CD4-positive, alpha-beta T cell treated with Interleukin-6 at 100 ng/mL for 8 hours (primary cell): ENCODE measurements at places on chromosomes 13 and 19.

GRCh38 chr19:32630338-32630737, 44.6 kb downstream of the ANKRD27 start:
- DNase-seq: no peak

DNA sequence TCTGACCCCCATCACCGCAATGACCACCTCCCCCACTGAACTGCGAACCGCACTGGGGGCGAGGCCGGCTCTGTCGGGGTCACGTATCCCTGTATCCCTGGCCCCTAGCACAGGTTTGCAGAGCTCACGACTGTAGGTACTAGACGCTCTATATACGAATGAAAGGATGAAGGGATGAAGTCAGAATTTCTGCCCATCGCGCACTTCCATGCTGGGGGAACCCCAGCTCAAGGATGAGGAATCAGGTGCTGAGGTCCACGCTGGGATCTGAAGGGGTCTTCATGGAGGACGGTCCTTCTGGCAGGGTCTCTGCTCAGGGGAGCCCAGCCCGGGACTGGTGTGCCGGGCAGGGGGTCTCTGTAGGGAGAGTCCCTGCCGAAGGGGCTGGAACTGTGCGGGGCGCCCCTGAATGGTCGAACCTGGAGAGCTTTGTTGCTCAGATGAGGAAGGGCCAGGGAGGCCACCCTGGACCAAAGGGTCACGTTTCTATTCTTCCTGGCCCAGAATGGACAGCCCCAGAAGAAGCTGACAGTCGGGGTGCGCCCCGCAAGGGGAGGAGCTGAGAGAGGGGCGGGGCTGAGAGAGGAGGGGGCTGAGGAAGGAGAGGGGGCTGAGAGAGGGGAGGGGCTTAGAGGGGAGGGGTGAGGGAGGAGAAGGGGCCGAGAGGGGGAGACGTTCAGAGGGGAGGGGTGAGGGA, 37.9 kb upstream of the SEMA6B start:
- DNase-seq: peak; percentile 4

GRCh38 chr13:110726726-110727125, 13.2 kb downstream of the ING1 start:
- peak; percentile 63 for DNase-seq

GRCh38 chr19:41350735-41351338, 2.9 kb downstream of the TGFB1 start:
- DNase-seq: no peak

GRCh38 chr19:45153339-45154063, 7.3 kb downstream of the NKPD1 start:
- peak; percentile 12 for DNase-seq

- DNase-seq: no peak
These were observed 87.2 kb downstream of the RXFP2 start for GRCh38 chr13:31826521-31826920.

- no peak for DNase-seq
These were observed 8.3 kb downstream of the IRS2 start for GRCh38 chr13:109778102-109778542.

GRCh38 chr13:33224686-33225085, 60.9 kb downstream of the STARD13 start:
- DNase-seq: no peak

- DNase-seq: no peak
These were observed at the start of gene LILRA2 for GRCh38 chr19:54573330-54573872. Gene LILRA2 (plus strand): TSS chr19:54573790. CDS start chr19:54573879, 89 bp downstream.

DNA sequence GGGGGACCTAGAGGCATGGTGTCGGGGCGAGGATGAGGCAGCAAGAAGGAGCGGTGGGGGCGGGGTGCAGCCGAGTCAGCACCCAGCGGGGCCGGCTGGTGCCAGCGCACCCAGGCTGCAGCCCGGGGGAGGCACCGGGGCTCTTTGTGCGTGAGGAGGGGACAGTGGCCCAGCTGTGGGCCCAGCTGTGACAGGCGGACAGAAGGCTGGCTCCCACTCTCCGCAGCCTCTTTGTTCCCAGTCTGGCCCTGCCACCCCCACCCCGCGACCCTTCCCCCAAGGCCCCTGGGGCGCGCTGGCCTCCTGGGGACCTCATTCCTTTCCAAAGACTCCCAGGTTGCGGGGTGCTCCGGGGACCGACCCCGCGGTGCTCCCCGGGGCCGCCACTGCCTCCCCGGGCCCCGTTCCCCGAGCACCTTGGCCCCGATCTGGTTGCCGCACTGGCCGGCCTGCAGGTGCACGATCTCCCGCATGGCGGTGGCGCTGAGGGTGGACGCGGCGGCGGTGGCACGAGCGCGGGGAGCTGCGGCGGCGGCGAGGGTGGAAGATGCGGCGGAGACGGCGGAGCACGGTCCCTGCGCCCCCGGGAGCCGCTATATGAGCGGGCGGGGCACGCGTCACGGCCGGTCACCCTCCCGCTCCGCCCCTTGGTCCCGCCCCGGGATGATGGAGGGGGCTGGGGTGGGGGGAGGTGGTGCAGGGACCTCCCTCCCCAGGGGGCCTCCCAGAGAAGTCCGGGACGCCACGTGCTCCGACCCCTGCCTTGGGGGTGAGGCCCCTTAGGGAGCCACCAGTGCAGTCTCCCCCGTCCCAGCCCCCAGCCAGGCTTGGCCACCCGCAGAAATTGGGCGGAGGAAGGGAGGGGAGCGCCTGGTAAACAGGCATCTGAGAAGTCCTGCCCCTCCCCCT, at the start of gene TUBB4A:
TUBB4A (minus strand) TSS at position 570 of the 909 bp plus-strand sequence; CDS start at position 473, 97 bp downstream.
- no peak for DNase-seq

GRCh38 chr13:46858776-46859175, 38.1 kb downstream of the HTR2A start:
- DNase-seq: no peak

DNA sequence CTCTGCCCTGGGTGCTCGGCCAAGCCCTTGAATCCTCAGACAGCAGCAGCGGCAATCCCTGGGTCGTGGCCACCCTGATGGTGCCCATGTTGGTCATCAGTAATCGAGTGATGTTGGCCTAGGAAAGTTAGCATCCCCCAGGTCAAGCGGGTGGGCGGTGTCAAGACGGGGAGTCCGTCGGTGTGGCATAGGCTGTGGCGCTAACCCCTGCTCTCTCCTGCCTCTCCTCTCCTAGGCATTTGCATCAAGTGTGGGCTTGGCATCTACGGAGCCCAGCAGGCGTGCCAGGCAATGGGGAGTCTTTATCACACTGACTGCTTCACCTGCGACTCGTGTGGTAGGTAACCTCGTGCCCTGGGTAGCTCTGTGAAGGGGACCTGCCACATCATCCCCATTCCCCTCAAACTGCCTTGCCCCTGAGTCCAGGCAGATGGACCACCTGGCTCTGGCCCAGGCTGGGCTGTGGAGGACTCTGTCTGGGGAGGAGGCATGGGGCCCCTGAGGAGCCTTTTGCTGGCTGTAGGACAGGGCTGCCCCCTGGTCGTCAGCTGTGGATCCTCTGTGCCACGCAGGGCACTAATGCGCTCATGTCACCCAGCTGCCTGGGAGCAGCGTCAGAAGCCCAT, 8.7 kb downstream of the WTIP start:
- no peak for DNase-seq

DNA sequence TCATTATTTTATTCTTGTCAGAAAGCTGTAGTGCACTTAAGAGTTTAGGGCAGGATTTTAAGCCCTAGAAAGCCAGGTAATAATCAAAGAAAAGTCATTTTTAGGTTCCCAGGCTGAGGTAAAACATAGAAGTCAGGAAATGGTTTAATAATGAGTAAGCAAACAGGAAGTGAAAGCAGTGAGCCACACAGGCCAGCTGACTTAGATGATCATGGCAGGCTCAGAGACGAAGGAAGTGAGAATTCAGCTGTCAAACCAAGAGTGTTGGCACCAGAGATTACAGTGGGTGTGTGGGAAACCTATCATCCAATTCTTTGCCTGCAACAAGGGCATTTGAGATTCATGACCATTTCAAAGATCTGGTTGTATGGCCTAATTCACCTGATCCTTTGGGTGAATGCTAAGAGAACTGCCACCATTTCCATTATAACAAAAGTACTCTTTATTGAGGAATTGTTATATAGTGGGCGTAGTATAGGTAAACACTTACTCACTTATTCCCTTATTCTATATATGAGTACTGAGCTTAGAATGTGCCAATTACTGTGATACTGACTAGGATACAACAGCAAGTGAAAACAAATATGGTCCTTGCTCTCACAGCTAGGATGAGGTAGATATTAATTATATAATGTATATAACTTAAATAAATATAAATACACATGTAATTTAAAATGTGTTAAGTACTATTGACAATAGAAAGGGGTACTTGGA, 103.7 kb upstream of the EDNRB start:
- DNase-seq: peak; percentile 31

- no peak for DNase-seq
These were observed 11.6 kb downstream of the MIR17HG start for GRCh38 chr13:91359111-91359510.

GRCh38 chr19:20607943-20608342, 42.4 kb upstream of the ZNF737 start:
- DNase-seq: no peak

DNA sequence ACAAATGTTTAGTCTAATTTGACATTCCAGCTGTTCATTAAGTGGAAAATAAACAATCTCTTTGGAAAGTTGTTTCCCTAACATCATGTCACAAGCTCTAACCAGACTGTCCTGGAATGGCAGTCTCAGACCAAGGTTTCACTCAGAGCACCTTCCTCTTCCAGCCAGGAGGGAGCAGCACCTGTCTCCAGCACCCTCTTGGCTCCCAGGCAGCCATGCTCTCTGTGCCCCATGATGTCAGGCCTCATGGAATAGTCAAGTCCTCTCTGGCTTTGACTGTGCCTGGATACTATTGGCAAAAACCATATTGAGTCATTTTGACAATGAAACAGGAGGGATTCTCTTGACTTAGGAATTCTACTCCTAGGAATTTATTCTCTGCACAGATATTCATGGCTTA, 171.4 kb downstream of the OXGR1 start:
- DNase-seq: no peak

DNA sequence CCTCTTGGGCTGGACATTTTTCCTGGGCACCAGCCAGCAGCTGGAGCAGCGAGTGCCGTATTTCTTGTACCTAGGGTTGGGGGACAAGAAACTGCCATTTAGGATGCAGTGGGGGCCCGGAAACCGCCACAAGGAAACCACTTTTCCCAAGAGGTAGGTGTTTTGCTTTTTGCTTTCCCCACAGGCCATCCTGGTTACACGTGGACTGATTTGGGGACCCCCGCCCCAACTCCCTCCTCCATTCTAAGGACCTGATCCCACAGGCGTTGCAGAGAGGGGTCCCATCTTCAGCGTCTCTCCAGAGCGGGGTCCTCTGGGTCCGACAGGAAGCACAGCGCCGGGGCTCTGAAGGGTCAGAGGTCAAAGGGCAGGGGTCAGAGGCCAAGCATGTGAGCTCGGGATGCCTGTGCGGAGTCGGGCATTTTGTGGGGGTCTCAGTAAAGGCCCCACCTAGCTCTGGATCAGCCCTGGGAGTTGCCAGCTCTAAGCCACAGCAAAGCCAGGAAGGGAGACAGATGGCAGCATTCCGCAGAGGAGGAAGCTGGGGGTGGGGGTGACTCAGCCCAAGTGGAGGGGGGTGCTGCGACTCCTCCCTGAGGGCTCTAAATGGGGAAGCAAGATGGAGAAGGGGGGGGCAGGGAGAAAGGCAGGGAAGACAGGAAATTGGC, 4.3 kb downstream of the ZGLP1 start:
- no peak for DNase-seq

DNA sequence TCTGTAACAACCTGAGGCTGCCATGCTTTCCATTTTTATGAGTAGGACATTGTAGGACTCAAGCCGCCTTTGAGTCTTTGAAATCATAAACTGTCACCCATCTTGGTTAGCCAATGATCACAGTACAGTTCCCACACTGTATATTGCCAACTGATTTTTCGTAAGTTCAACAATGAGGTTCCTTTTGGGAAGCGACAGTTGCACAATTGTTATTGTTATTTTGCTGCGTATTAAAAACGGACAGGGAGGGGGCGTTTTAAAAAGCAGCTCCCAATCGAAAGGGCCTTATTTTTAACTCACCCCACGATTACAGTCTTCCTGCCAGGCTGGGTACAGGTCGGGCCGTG, 601 bp downstream of the SLC46A3 start:
- DNase-seq: no peak

DNA sequence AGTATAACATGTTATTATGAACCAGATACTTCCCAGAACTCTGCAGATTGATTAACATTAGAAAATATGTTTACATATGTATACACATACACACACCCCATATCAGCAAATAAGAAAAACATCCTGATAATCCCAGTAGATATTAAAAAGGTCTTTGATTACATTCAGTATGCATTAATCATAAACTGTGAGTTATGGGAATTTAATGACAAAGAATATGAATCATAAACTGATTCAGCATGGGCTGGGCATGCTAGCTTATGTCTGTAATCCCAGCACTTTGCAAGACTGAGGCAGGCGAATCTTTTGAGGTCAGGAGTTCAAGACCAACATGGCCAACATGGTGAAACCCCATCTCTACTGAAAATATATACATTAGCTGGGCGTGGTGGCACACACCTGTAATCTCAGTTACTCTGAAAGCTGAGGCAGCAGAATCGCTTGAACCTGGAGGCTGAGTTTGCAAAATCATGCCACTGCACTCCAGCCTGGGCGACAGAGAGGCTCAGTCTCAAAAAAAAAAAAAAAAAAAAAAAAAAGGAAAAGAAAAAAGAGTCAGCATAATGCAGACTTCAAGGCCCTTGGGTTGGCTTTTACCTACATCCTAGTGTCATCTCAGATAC, 581.9 kb upstream of the PRR20A start:
- DNase-seq: no peak

DNA sequence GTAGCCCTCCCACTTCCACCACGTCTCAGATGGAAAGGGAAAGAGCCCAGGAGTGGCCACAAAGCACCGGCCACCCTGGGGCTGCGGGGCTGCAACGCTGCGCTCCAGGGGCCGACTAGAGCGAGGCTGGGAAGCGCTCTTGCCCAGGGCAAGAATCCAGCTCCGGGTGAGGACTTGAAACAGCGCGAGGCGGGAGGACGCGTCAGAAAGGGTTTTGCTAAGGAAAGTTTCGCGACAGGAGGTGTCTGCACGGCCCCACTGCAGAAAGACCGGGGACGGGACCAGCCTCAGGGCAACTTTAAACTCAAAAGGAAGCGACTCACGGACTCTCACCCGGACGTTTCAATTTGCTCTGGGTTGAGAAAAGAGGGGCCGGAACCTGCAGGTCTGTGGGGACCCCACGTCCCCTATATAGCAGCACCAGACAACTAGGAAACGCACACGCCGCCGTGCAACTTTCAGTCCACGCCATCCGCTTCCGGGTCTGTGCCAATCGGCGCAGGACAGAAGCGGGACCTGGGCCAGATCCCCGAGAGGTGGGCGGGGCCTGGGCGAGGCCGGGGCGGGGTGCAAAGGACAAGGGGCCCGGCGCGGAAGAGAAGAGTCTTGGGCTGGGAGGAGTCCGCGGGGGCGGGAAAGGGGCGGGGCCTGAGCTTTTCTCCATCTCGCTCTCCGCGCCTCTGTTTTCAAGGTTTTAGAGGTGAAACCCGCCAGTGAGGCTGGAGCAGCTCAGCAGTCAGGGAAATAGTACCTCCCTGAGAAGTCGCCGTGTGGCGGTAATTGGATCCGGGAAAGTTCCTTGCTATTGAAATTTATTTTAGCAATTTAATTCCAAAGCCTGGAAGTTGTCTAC, at the start of gene ZNF816:
ZNF816 (minus strand) TSS at position 488 of the 853 bp plus-strand sequence. CDS start 6,792 bp downstream, outside the sequence.
- peak; percentile 98 for DNase-seq

GRCh38 chr19:12521996-12522395, 29.3 kb downstream of the ZNF564 start:
- no peak for DNase-seq

GRCh38 chr19:45059258-45059965, 16.9 kb downstream of the ZNF296 start:
- DNase-seq: peak; percentile 78
